Hindlimb muscle (tissue), 1 donor: ENCODE measurements at places on chromosomes 12 and 14. TPM values are rescaled to one million over a fixed set of nuclear protein-coding genes. Genes with fewer than 3 reads are reported as not detected.

GRCh38 chr14:26887847-26888246, 290.0 kb upstream of the NOVA1 start:
- no peak for DNase-seq

ITGA7 gene
- polyA plus RNA-seq: 466 TPM

DNA sequence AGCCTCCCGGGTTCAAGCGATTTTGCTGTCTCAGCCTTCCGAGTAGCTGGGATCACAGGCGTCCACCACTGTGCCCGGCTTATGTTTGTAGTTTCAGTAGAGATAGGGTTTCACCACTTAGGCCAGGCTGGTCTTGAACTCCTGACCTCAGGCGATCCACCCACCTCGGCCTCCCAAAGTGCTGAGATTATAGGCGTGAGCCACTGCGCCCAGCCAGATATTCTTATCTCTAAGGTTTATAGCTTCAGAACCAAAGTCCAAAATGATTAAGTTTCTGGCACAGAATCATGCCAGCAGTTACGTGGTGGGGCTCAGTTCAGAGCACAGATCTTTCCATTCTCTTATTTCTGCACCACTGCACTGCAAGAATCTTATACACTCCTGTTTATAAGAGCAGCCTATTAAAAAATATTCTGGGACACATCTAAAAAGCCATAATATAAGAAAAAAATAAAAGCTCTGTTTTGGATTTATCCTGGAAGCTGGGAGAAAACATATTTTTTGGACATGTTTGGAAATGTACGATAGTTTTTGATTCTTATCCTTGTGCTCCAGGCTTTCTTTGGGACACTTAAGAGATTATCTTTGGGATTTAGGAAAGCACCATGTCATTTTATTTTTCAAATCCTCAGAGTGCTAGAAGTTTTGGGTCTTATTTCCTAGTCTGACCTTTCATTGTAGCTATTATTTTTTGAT, 129.6 kb downstream of the LMNTD1 start:
- no peak for DNase-seq

DNA sequence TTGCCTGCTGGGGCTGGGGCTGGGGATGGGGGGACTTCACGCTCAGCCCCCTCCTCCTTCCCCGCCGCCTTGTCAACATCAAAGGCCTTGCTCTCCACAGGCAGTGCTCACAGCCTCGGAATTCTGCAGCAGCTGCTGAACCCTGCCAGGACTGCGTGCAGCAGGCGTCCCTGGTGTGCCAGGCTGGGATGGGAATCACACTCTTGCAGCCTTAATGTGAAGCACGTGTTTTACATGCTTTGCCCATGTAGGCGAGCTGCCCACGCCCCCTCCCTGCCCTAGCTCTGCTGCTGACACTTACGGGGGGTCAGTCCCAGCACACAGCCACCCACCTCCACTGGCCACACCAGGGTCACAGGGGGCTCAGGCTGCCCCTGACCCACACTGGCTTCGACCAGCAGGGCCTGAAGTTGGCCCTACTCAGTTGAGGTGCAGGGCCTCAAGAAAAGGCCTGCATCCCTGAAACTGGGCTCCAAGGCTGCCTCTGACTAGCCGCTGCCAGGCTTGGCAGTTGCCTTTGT, 276.2 kb upstream of the RTL1 start:
- no peak for DNase-seq

FLVCR2 gene
- polyA plus RNA-seq: 15.1 TPM

DNA sequence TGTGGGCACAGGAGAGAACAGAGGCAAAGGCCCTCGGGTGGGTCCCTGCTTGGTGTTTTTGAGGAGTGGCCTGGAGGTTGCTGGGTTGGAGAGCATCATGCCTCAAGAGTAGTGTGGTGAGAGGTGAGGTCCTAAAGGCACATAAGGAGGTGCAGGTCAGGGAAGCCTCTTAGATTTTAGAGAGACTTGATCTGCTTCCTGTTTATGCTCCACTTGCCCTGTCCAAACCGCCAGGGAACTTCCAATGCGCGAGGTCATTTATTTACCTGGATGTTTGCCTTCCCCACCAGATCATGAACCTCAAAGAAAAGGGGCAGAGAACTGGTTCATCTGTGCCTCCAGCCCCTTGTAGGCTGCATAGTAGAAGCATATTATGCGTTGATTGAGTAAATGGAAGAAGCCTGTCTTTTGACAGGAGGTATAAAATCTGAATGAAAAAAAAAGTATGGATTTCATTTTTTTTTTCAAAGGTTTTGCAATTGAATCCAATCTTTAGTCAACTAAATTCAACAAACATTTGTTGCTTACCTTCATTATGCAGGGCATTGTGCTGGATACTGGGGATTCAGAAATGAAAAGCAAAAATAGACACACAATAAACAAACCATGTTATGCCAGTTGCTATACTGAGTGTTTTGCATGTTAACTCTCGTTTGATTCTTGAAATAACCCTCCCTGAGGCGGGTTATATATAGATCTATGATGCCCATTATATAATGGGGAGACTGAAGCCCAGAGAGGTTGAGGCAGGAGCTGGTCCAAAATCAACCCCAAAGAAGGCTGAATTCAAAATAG, 485.2 kb downstream of the VRK1 start:
- no peak for DNase-seq

MRPL52 gene
- 67.7 TPM for polyA plus RNA-seq

MIP gene
- polyA plus RNA-seq: not detected

NABP2 gene
- polyA plus RNA-seq: 17.4 TPM
